ENCODE measurements at places on chromosomes 12 and 14. TPM values are rescaled to one million over a fixed set of nuclear protein-coding genes. Genes with fewer than 3 reads are reported as not detected.

Gene CCDC88C
- 15.4 TPM for total RNA-seq

Gene SLC25A21
- total RNA-seq: 0.84 TPM

Gene PDE3A
- 1.1 TPM for total RNA-seq

Gene PTPRQ
- total RNA-seq: not detected

Gene IL31
- not detected for total RNA-seq
